ENCODE measurements at places on chromosomes 12 and 14. TPM values are rescaled to one million over a fixed set of nuclear protein-coding genes. Genes with fewer than 3 reads are reported as not detected.

GNG2 gene
- 6.7 TPM for polyA plus RNA-seq

CLEC4A gene
- 2.1 TPM for polyA plus RNA-seq

KRT78 gene
- not detected for polyA plus RNA-seq

CEBPE gene
- not detected for polyA plus RNA-seq

ERP27 gene
- 3.0 TPM for polyA plus RNA-seq

TMTC3 gene
- 11.0 TPM for polyA plus RNA-seq

RBP5 gene
- polyA plus RNA-seq, result 8.7 TPM

NGB gene
- polyA plus RNA-seq, result 6.3 TPM

STON2 gene
- polyA plus RNA-seq, result 0.88 TPM
